Panc1 (cell line): ENCODE measurements at places on chromosomes 7 and 10.

DNA sequence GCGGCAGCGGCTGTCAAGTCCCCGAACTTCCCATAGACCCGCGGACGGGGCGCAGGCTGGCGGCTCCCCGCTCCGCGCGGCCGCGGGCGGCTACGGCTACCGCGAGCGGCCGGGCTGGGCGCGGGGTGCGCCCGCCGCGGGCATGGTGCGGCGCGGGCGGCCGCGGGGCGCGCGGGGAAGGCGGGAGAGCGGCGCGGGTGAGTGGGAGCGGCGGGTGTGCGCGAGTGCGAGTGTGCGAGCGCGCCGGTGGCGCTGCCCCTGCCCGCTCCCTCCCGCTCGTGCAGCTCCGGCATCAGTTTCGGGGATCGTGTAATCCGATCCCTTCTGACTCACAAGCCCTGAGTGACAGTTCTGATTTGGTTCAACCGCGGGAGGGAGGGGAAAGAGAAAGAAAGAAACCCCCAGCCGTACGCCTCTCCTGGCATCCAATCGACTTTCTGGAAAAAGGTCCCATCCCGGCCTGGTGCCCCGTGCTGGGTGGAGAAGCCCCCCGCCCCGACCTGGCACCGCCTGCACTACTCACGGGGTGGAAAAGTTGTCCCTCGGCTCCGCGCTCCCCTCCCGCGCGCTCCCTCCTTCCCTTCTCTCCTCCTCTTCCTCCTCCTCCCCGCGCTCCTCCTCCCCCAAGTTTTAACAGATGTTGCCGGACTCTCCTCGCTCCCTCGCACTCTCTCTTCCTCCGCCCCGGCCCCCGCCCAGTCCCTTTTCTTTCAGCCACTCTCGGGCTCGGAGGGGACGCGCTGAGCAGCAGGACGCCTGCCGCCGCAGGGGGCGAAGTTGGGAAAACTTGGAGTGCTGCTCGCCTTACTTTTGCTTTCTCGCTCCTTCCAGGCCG lies at the start of gene GLI3:
TSS of gene GLI3 (minus strand) at position 234 of the 835 bp plus-strand sequence. CDS start 13,956 bp downstream, outside the sequence.
- no peak for DNase-seq

- no peak for DNase-seq
These were observed 101.0 kb downstream of the SMURF1 start for GRCh38 chr7:99042957-99043356.

- no peak for DNase-seq
These were observed 461 bp upstream of the FIGNL1 start for GRCh38 chr7:50450590-50451032.

DNA sequence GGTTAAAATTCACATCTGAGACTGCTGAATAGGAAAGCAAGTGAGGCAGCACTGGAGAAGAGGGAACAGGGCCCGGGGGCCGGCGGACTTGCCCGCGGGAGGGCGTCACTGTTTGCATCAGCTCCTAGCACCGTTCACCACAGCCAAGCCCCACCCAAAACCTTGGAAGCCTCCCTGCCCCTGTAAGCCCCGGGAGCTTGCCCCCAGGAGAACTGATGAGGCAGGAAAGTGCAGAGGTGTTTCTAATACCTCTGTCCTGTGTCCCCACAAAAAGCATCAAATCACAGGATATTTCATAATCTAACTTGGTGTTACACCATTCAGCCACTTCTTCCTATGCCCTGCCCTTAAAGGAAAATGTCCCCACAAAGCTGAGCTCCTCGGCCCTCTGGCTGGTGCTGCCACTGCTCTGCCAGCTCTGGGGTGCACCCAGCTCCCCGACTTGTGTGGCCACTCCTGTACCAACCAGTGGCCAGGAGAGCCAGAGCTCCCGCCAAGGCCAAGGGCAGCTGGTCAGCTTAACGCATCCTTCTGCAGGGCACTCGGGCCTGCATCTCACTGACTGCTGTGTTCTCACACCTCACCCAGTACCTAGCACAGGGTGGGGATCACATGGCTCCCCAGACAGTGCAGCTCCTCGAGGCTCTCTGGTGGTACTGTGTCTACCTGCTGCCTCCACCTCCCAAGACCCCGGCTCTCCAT lies 47.3 kb upstream of the CNPY1 start:
- DNase-seq, result no peak

DNA sequence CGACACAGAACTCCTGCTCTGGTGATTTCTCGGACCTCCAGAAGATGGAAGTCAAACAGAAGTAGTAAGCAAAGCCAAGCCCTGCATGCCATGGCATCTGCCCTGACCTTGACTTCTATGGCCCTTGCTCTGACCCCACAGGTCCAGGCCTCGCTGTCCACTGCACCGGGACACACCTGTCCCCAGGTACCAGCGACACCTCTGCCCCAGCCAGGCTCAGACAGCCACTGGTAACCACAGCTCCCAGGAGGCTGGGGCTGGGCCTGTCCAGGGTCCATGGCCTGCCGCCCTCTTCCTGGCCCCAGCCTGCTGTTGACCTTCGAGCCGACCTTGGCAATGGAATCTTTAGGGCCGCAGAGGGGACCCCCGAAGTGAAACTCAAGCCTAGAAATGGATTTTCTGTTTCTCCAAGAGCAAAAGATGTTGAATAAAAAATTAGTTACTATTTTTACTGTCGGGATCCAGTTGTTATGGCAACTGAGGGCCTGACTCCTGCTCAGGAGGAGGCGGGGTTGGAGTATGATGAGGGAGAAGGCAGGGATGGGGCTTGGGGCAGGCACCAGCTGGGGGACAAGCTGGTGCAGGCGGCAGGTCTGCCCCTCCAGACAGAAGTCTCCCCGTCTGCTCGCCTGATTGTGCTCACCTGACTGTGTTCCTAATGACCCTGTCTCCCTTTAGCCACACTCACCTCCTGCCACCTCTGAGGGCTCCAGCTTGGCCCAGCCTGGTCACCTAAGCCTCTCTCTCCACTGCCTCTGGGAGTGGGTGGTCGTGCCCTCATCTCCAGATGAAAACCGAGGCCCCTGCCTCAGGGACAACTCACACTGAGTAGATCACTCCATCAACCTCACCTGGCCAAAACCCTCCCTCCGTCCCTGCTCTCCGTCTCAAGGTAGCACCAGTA lies 4.1 kb upstream of the MMD2 start:
- DNase-seq, result no peak

DNA sequence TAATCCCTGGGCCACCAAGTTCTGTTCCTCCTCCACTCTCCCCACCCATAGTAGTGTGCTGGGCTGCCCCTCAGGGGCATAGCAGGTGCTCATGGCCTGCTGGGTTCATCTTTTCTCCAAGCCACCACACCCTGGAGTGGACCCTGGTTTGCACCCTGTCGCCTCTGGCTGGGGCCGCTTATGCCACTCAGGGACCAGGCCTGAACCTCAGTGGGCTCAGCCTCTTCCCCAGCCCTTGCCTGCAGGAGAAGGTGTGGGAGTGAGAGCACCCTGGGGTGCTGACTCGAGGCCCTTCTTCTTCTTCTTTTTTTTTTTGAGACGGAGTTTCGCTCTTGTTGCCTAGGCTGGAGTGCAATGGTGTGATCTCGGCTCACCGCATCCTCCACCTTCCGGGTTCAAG lies 10.2 kb downstream of the CLIP2 start:
- DNase-seq, result no peak

GRCh38 chr7:107700570-107700969 lies 39.9 kb downstream of the SLC26A4 start:
- DNase-seq, result no peak

GRCh38 chr10:972763-973162 lies 15.5 kb upstream of the GTPBP4 start:
- DNase-seq, result no peak

- no peak for DNase-seq
These were observed 51.8 kb upstream of the AGR3 start for GRCh38 chr7:16933296-16934279.

GRCh38 chr10:89301721-89302445 lies at the start of gene IFIT2:
Gene IFIT2 (plus strand): TSS chr10:89302046. CDS start chr10:89302124, 78 bp downstream.
- peak; percentile 62 for DNase-seq

- DNase-seq, result no peak
These were observed 2.3 kb upstream of the HOXA13 start for GRCh38 chr7:27202018-27202861.

- no peak for DNase-seq
These were observed 3.9 kb downstream of the MIOS start for GRCh38 chr7:7570584-7570983.

- DNase-seq, result no peak
These were observed 725.8 kb downstream of the PARD3 start for GRCh38 chr10:34089253-34089652.

- DNase-seq, result no peak
These were observed 16.6 kb upstream of the CCDC6 start for GRCh38 chr10:59922907-59923306.
